ENCODE measurements at places on chromosomes 13 and 19. TPM values are rescaled to one million over a fixed set of nuclear protein-coding genes. Genes with fewer than 3 reads are reported as not detected.

GRCh38 chr13:33069365-33069764, 53.1 kb downstream of the KL start:
- no peak for DNase-seq

DNA sequence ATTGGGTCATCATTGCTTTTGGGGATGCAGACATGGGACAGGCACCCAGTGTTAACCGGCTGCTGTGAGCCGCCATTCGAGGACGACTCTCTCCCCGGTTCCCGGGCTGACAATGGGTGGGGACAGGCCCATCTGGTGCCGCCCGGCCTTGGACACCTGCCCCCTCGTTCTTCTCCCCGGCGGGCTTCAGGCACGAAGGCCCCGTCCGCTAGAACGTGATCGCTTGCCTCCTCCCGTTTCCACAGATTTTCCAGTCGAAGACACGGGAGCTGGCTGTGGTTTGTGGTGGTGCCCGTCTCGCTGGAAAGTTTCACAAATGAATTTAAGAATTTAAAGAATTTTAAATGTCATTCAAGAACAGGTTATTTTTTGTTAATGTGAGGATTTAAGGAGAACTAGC, 2.0 kb downstream of the PALM start:
- DNase-seq: no peak

DNA sequence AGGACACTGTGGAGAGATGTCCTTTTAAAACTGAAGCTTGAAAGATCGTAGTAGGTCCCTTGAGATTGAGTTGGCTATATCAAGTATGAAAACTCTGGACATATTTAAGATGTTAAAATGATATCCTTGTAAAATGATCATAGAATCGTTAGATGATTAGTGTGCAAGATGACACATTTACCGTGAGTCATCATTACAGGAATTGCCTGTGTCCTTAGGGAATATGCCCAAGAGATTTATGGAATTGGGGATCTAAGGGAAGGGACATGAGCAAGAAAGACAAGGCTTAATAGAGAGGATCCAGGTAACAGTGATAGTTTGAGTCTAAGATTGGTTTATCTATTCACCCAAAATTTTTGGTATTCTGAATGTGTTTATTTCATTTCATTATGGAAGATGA, 233.7 kb downstream of the GPC5 start:
- no peak for DNase-seq

DNA sequence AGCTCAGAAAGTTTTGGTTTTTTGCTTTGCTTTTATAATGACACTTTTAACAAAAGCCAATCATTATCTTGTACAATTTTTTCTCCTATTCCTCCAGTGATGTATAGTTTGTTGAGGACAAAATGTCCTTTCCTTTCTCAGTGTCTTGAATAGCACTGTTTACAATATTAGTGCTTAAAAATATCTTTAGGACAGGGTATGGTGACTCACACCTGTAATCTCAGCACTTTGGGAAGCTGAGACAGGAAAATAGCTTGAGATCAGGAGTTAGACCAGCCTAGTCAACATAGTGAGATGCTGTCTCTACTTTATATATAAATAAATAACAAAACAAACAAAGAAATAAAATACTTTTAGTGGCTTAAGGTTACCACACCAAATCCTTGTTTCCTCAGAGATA, 41.9 kb downstream of the SPRY2 start:
- no peak for DNase-seq

DNA sequence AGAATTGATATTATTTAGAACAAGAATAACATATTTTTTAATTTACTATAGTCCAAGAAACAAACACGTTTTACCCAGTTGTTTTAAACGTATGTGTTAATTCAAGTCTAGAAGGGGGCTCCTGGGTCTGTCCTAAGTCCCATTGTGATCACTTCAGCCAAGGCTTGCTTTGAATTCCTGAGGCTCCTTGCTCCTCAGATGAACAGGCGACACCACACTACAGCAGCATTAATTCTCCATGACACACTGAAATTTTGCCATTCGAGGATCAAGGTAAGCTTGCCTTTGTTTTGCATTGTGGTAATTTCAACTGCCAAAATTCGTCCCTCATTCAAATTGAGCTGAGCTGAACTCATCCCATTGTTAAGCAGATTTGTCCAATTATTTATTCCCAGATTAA, 1442.6 kb downstream of the SLITRK5 start:
- DNase-seq: no peak

- no peak for DNase-seq
Measured at GRCh38 chr13:61463024-61463423, 47.4 kb upstream of the PCDH20 start.

DNA sequence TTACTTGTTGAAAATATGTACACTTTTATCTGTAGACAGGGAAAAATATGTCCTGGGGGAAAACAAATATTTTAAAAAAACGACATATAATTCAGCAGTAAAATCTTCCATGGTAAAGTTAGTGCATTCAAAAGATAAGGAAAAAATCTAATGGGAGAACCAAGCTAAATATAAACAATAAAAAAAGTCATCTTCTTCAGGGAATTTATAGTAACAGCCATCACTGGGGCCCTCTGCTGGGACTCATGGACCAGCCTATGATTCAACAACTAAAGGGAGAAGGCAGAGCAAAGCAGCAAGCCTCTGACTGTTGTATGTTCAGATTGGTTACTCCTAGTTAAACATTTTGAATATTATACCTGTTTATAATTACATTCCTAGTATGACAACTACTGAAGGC, 93.0 kb downstream of the ITGBL1 start:
- DNase-seq: no peak

Gene PCP2
- not detected for total RNA-seq

Gene LRRC4B
- total RNA-seq: not detected

Gene SPRY2
- 46.1 TPM for total RNA-seq

Measured in mammary epithelial cell (primary cell).